ENCODE measurements at places on chromosomes 4 and X. TPM values are rescaled to one million over a fixed set of nuclear protein-coding genes. Genes with fewer than 3 reads are reported as not detected.

DNA sequence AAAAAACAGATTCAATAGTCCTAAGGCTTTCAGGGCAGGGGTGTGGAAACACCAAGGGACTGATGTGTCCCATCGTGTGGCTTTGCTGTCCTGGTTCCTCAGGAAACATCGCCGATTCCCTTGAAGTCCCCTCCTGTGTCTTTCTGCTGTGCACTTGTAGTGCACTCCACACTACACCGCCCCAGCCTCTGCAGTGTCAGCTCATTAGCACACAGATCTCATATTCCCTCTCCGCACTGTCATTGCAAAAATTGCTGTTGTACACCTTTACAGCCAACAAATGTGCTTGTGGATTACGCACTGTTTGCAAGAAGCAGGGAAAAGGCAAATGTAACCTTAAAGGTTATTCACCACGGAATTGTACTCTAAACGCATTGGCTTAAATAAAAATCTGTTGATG is 5.3 kb downstream of the GRIA3 start:
- DNase-seq = no peak

GRCh38 chr4:167100120-167100519 is 134.2 kb downstream of the SPOCK3 start:
- peak; percentile 73 for DNase-seq

DNA sequence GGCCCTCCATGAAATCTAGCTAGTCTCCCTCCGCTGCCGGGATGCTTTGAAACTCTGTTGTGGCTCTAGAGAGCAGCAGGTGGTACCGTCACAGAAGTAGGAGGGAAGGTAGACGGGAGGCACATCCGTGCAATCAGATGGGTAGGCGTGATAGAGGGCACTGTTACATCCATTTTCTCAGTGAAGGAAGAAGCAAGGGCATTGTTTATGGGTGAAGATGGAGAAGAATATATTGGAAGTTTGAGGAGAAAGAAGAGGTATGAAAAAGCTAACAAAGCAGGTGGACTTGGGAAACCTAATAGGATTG is 1.3 kb downstream of the ANAPC4 start:
- DNase-seq = no peak

- peak; percentile 25 for DNase-seq
These were observed 19.1 kb upstream of the TEX13B start for GRCh38 chrX:108001218-108001814.

DNA sequence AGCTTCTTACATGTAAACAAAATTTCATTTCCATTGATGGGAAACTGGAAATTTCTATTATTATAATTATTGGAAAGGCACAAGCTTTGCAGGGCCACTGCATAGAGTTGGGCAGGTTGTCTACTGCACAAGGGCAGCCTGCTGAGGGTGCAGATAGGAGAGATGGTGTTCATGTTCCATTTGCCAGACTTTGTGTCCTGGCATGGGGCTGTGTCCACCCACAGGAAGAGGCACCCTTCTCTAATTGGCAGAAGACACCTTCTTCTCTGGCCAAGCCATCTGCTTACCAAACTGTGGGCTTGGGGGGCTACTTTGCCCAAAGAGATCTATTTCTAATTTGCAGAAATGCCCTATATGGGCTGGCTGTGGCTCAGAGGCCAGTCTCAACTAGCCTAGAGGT is 140.7 kb downstream of the GATB start:
- DNase-seq = no peak

- peak; percentile 62 for DNase-seq
These were observed 37.7 kb downstream of the NHS start for GRCh38 chrX:17412692-17413091.

- DNase-seq = peak; percentile 85
These were observed 9.9 kb downstream of the FAM200B start for GRCh38 chr4:15691346-15692135.

GRCh38 chr4:78704981-78705683 is 71.0 kb upstream of the BMP2K start:
- peak; percentile 19 for DNase-seq

DNA sequence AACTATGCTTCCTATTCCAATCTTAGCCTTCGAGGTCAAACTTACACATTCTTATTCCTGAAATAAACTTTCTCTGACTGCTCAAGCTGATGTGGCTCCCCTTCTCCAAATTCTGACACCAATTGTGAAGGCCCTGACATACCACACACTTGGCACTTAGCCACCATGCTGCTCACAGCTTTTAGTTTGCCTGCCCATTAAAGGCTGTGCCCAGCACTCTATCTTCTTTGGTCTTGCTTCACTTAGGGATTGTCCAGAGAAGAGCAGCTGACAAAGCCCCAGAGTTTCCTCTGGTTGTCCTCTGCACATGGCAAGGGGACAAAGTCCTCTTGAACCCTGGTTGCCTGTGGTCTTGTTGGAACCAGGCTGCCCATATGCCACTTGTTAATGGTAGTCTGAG is 126.1 kb downstream of the ARHGEF9 start:
- peak; percentile 3 for DNase-seq

DNA sequence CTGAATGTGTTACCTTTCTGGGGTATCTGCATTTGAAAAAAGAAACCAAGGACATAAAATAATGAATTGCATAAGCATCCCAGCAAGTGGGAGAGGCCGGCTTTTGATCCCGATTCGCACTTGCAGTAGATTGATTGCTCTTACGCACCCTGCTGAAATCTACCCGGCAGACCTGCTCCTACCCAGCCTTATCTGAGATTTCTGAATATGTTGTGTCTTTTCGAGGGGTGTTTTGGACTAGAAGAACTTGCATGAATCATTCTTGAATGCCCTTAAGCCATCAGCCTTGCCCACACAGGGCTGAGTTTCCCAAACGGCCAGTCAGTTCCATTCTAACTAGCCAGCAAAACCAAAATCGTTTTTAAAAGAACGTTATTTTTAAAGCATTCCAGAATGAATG is 174.4 kb upstream of the BCOR start:
- no peak for DNase-seq

DNA sequence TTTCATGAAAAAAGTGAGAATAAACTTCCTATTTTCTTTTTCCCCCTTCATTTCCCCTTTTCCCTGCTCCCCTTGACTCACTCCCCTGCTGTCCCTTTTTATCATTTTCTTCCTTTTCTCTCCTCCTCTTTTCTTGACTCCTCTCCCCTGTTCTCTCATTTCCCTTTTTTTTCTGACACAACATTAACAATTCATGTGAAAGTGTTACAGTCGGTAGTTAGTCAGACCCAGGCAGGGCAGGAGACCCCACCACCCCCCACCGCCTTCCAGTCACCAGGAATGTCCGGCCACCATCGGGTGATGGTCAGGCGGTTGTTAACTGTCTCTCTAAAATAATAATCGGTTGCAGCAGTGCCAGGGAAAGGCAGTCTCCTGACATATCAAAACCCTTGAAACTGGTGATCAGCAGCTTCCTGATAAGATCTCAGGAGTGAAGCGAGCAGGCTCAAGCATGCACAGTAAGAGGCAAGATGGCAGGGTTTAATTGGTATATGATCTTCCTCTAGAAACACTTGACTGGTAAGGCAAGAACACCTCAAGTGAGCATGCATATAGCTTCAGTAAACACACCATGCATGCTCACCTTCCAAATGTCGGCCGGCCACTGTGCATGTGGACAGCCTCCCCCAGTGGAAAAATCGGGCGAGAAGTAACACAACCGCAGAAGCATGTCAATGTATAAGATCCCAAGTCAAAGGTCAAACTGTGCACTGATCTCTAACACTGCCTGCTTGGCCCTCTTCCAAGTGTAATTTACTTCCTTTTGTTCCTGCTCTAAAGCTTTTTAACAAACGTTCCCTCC is 191.4 kb downstream of the NDST4 start:
- DNase-seq = peak; percentile 21

DNA sequence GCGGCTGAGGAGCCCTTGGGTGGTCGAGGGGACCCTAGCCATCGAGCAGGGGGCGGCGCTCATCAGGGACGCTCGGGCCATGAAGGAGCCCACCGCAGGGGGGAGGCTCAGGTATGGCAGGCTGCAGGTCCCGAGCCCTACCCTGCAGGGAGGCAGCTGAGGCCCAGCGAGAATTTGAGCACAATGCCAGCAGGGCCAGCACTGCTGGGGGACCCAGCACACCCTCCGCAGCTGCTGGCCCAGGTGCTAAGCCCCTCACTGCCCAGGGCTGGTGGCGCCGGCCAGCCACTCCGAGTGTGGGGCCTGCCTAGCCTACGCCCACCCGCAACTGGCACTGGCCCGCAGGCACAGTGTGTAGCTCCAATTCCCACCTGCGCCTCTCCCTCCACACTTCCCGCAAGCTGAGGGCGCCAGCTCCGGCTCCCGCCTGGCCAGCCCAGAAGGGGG is 325.4 kb upstream of the FRG1 start:
- no peak for DNase-seq

- no peak for DNase-seq
These were observed 11.8 kb downstream of the RBM10 start for GRCh38 chrX:47156611-47157520.

- no peak for DNase-seq
These were observed 52.1 kb downstream of the KLHL34 start for GRCh38 chrX:21606002-21606401.

GRCh38 chr4:21879187-21879586 is 69.4 kb downstream of the KCNIP4 start:
- peak; percentile 38 for DNase-seq

DNA sequence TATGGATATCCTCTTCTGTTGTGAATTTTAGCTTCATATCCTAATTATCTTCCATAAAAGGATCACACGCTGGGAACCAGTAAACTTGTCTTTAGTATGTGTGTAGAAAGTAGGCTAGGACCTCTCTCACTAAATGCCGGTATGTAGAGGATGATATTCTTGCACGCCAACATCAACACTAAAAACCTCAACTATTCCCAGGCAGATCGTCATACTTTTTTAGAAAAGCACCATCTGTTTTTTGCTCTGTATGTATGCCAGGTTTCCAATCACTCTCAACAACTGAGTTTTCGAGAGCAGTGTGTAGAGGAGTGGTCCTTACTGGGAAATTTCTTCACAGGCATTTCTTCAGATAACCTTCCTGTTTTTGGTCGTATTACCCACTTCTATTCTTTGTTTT is 283.6 kb downstream of the GALNTL6 start:
- no peak for DNase-seq

DNA sequence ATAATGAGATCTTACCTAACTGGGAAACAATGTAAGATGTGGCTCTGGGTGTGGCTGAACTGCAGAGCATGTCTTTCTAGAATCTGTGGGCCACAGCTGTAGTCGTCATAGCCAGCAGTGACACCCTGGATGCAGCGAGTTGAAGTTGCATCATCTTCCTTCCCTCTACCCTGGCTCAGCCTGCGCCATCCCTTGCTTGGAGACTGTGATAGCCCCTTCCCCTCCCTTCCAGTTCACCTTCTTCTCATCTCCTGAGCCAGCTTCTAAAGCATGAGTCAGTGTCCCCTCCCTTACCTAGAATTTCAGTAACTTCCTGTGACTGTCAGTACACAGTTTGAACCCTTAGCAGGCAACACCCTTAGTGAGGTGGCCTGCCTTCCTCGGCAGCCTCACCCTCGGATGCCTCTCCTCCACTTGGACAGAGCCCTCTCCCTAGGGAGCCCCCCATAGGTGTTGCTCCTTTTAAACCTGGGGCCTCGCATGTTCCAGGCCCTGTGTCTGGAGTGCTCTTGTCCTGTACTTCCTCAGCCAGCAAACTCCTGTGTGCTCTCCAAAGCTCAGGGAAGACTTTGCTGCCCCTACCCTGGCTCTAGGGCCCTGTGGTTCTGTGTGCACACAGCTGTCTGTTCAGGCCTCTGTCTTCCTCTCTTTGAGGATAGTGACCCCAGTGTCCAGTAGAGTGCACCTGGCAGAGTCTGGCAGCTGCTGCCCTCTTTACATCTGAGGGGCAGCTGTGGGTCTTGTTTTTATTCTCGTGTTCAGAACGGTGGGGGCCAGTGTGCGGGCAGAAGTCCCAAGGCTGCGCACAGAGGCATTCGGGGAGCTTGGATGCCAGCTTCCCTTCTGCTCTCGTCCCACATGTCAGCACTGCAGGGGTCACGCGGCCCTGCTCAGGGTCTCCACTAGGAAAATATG is 43.7 kb upstream of the TADA2B start:
- DNase-seq = peak; percentile 47

DNA sequence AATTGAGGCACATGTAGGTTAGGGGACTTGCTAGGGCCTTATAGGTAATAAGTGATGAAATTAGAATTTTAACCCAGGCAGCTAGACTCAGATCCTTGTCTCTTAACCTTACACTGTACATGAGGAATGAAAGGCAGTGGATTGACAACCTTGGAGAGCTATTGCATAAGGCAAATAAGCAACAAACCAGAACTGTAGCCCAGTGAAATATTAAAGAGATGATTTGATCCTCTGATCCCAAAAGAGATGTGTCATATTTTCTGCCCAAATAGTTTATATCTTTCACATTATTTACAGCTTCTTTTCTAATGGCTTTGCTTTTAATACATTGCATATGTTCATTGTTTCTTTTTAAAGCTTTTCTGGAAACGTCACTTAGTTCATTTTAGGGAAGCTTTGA is 252.6 kb downstream of the ANK2 start:
- DNase-seq = no peak

DNA sequence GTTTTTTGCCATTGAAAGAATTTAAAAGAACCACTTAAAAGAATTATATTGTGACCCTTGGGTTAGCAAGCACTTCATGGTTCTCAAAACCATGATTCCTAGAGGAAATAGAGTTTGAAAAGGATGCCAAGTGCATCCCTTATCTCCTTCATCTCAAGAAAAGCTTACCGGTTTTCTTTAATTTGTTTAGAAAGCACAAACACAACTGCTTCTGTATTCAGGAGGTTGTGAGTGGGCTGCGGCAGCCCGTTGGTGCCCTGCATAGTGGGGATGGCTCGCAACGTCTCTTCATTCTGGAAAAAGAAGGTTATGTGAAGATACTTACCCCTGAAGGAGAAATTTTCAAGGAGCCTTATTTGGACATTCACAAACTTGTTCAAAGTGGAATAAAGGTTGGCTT is 13.5 kb downstream of the HHIP start:
- DNase-seq = no peak

- no peak for DNase-seq
These were observed 903.8 kb downstream of the STIM2 start for GRCh38 chr4:27764526-27764837.

DNA sequence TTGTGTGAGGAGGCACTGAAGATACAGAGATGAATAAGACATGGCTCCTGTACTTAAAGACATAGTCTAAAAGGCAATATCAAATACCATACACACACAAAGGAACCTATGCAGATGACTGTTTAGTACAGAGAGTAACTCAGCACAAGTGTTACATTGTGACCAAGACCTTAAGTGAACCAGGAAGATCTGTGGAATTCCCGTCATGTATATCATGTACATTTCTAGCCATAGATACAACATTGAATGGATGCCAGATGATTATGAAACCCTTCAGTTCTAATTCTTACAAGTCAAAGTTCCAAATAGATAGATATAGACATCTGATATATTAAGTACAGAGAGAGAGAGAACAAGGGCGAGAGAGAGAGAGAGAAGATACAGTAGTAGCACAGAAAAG is 73.2 kb downstream of the PAK3 start:
- no peak for DNase-seq

GRCh38 chr4:175373031-175373430 is 439.0 kb downstream of the GPM6A start:
- DNase-seq = no peak

Gene KLHL4
- 3.3 TPM for total RNA-seq

Gene SATL1
- not detected for total RNA-seq

Gene CFAP47
- 0.26 TPM for total RNA-seq

Gene CHRDL1
- total RNA-seq = not detected

Gene ANK2
- 21.2 TPM for total RNA-seq

Gene SLC4A4
- not detected for total RNA-seq

Gene PASD1
- not detected for total RNA-seq

Gene P2RY10
- not detected for total RNA-seq

Gene GPM6B
- total RNA-seq = not detected

Gene THOC2
- total RNA-seq = 33.1 TPM

Gene PRSS12
- 3.0 TPM for total RNA-seq

Gene RHOXF1
- not detected for total RNA-seq

Gene PAGE5
- total RNA-seq = 3.0 TPM

Gene TXK
- not detected for total RNA-seq

Gene HTR2C
- 2.2 TPM for total RNA-seq

Gene TMA16
- 72.0 TPM for total RNA-seq

Gene NDST3
- total RNA-seq = 0.74 TPM
